ENCODE measurements at places on chromosomes 4 and X.
A peak's percentile ranks its signal among the peaks of the same experiment; 100 is the strongest.

DNA sequence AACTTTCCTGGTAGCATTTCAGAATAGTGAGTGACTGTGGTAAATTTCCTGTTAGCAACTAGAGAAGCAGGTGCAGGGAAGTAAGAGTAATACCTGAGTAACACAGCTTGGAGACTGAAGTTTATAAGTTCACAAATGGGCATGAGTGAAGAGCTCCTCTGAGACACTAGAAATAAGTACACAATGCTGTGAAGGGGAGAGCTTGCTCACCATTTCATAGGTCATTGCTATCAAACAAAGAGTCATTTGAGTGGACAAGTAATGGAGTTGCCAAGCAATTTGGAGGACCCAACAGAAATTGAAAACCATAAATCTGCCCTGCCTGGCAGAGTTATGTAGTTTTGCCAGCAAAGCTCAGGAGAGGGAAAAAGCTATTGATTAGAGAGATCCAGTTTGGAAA lies 523.6 kb downstream of the TRAM1L1 start:
- ATAC-seq, result no peak

DNA sequence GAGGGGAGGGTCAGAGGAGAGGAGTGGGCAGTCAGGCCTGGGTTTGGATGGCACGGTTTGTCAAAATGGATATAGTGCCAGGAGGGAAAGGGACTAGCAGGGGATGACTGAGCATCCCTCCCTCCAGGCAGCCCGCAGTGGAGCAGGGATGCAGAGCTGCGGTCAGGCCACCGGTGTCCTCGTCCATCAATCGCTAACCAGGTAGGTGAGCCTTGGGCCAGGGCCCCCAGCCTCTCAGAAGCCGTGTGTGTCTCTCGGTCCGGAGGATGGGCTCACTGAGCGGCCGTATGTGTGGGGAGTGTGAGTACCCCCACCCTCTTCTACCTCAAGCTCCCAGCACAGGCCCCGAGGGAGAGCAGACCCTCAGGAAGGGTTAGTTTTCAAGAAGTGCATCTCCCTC lies 538 bp upstream of the CYTL1 start:
- ATAC-seq, result no peak

DNA sequence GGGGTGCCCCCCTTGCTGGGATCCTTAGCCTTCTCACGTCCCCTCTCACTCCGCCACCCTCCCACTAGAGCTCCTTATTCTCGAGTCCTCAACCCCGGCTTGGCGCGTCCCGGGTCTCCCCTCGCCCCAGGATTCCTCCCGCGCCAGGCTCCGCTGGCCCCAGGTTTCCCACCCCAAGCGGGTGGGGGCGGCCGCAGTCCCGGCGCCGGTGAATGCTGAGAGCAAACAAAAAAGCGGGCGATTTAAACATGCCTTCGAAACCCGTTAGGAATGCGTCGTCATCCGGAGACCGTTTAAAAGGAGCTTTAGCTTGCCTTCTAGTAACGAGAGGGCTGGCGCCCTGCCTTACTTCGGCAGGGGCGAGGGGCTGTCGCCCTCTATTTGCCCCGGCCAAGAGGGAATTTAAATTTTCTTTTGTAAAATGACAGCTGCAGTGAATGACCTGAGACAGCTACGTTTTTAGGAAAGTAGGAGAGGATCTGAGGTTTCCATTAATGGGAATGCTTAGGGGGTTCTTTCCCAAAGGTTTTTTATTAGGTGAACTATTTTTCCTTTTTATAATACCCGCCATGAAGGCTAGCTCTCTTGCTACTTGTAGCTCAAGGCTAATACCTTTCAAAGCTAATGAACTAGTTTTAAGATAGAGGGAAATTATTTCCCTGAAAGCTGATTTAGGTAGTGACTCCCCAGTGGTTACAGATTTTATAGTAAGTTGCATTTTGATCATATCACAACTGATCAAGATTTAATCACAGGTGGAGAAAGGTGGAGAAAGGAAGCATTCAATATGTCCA lies 3.1 kb downstream of the JADE1 start:
- ATAC-seq, result peak; percentile 4

GRCh38 chrX:53458082-53458481 lies 23.9 kb upstream of the HSD17B10 start:
- ATAC-seq, result no peak

- ATAC-seq, result no peak
These were observed 25.8 kb downstream of the OTUD4 start for GRCh38 chr4:145154573-145154972.

GRCh38 chr4:53608242-53608641 lies 17.0 kb upstream of the LNX1 start:
- no peak for ATAC-seq

DNA sequence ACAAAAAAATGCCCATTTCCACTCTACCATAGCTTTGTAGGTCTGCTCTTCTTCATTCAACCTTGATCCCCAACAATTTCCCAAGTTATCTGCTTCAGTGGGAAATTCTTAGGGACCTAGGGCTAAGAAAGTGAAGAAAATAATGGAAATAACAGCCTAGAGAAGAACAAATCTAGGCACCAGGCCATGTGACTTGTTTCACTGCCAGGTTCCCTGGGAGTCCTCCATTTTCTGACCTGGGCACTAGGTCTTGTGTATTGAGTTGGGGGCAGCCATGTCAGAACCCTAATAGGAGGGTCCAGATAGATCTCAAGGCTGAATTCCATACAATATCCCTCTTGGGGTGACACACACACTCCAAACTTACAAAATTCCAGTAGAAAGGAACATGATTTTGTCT lies 194.6 kb upstream of the STK26 start:
- no peak for ATAC-seq

- no peak for ATAC-seq
These were observed 34.0 kb downstream of the BMP2K start for GRCh38 chr4:78809928-78810835.

DNA sequence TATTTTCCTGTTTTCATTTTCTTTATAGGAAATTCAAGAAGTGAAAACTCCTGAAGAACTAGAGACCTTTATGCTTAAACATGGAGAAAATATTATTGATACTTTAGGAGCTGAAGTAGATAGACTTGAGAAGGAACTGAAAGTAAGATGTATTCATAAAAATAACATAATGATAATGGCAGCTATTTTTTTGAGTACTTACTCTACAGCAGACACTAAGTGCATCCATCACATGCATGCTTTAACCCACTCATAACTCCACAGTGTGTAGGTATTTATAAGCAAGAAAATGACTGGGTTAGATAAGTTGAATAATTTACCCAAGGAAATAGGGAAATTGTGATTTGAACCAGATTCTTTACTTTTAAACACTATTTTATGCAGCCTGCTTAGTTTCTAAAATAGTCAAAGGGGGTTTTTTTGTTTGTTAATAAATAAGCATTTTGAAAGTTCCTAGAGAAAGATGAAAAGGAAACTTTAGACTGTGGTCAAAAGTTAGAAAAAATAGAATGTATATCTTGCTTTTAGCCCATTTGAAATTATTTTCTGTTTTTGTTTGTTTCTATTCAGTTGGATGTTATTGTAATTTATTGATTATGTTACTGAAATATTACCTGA lies 74.2 kb downstream of the BEND4 start:
- ATAC-seq, result no peak

DNA sequence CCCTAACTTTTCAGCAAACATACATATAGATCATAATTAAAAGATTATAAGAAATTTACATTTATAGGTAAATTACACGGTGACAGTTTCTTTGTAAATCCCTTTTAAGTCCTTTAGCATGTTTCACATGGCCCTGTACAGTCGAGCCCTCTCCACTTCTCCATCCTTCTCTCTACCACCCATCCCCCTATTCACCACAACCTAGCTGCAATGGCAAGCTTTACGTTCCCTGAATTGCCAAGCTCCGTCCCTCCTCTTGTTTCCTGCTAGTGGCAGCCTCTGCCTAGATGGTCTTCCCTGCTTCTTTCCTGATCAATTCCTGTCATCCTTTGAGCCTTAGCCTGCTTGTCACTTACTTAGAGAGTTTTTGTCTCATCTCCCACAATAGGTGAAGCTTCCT lies 116.2 kb downstream of the TMA16 start:
- no peak for ATAC-seq

- ATAC-seq, result no peak
These were observed 77.3 kb downstream of the FAM184B start for GRCh38 chr4:17704020-17704650.

DNA sequence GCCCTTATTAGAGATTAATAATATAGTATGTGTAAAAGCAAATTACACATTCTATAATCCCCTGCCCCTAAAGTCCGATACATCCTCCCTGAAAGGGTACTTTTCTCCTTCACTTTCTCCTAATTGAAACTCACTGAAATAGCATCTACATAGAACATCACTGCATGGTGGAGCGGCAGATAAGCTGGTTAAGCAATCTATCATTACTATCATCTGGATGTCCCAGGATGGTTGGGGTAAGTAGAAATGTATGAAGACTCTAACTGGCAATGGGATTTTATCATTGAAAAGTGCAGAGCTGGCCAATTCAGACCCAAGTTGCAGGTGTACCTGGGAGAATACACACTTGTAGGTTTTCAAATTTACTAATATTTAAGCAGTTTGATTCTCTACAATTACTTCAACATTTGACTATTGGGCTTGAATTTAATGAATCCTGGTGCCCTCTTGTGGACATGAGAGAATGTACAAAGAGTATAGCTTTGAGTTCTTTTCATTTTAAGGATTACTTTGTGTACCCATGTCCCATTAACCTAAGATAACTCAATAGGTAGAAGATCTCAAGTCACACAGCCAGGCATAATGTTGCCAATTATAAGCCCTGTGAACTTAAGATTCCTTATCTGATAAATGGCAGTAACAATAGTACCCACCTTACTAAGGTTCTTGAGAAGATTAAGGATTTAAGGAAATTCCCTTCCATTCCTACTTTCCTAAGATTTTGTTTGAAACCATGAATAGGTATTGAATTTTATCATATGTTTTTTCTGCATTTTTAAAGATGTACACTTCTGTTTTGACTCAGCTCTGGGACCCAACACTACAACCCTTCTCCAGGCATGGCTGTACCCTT lies 69.8 kb downstream of the SHROOM3 start:
- no peak for ATAC-seq

GRCh38 chr4:55318175-55319129 lies 27.6 kb upstream of the SRD5A3 start:
- ATAC-seq, result no peak

DNA sequence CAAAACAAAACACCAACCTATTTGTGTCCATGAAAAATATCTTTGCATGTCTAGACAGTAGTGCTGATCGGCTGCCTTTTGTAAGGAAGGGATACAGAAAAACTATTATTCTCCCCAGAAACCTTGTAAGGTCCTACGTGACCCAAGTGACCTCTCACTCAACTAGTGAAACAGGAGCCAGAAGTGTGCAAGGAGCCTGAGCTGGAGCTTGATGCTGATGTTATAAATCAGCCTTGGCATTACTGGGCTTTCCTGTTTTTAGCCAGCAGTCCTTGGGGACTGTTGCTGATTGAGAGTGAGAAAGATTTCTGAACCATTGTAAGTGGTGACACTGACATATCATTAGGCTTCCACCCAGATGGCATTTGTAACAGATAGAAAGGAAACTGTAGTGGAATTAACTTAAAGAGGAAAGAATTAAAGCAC lies 100.8 kb upstream of the LIMCH1 start:
- ATAC-seq, result no peak

GRCh38 chr4:168527560-168527959 lies 30.7 kb downstream of the PALLD start:
- no peak for ATAC-seq

DNA sequence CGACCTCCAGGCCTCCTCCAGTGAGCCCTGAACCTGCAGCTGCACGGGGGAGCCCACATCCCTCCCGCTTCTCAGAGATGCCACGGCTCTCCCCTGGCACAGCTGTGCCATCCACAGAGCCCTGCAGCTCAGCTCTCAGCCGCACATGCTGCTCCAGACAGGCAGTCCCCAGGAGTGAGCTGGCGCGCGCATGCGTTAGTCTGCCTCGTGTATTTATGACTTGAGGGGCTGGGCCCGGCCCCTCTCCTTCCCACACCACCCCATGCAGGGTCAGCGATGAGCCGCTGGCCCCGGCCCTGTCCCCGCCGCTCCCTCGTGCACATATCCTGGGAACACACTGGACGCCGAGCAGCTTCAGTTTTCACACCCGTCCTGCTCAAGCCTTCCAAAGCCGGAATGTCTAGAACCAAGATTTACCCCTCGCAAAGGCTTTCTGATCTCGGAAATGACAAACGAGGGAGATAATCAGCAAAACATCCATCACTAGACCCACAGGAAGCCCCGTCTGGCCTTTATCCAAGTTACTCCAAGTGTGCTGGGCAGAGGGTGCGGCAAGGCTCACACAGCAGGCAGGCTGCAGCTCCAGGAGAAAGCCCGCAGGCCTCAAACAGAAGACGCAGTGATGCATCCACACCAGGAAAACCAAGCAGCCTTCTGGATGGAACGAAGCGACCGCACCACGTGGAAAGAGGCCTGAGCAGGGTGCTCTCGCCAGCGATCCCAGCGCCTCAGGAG lies 24.3 kb downstream of the GAK start:
- no peak for ATAC-seq

DNA sequence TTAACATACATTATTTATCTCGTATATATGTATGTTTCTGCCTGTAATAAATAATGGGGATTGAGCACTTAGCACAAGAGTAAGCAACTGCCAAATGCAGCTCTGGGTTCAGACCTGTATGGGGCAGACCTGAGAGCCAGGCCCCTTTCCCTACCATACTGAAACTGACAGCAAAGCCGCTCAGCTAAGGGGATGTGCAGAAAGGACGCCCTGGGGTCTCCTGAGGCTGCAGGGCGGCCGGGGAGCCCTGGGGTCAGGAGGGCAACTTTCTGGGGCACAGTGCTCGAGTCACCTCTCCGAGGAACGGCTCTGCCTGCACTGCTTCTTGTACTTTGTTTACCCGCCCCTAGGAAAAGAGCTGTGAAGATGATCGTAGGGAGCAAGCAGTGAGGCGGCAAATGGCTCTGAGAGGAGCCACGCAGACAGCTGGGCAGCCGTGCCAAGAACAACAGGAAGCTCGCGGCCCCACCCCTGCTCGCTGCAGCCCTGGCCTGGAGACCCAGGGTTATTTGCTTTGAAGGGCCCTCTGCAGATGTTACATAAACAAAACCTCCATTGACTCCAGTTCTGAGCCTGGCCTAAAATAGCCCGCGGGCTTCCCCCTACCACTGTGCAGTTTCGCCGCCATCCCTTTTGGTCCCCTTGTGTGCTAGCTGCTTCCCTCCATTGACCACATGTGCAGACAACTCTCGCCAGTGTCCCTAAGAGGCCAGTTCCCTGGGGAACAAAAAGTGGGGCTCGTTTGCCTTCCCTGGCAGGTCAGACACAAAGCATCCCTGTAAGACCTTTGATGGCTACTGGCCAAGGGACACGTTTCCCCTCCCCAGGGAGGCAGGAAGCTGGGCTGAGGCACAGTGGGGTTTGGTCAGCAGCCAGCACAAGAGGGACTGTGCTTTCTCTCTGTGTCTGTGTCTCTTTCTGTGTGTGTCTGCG lies 111.3 kb upstream of the LNX1 start:
- ATAC-seq, result peak; percentile 88
